ENCODE measurements at places on chromosomes 1 and 21.

GRCh38 chr1:246875041-246876026 lies 56.4 kb downstream of the AHCTF1 start:
- DNase-seq = no peak

GRCh38 chr1:241551759-241552638 lies 19.8 kb downstream of the KMO start:
- DNase-seq = no peak

GRCh38 chr1:156768610-156769295 lies 1.4 kb downstream of the PRCC start:
- no peak for DNase-seq

DNA sequence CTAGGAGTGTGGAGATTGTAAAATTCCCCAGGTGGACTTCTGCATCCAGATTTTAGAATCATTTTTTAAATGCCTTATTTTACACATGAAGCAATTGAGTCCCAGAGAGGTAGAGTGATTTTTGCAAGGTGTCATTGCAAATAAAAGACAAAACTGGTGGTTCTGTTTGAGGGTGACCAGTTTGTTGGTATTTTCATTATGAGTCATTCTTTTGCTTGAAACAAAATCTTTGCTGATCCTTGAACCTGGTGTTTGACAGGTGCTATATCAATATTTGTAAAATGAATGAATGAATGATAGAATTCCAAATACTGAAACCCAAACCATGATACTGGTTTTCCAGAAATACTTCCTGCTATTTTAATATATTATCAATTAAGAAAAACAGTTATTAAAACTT lies 44.1 kb downstream of the TTC3 start:
- DNase-seq = no peak

- DNase-seq = peak; percentile 89
Observed at GRCh38 chr21:42315296-42315891, at the start of gene TFF3. Gene TFF3, minus strand, starts transcription at chr21:42315409. Its CDS starts 35 bp downstream, at chr21:42315374.

DNA sequence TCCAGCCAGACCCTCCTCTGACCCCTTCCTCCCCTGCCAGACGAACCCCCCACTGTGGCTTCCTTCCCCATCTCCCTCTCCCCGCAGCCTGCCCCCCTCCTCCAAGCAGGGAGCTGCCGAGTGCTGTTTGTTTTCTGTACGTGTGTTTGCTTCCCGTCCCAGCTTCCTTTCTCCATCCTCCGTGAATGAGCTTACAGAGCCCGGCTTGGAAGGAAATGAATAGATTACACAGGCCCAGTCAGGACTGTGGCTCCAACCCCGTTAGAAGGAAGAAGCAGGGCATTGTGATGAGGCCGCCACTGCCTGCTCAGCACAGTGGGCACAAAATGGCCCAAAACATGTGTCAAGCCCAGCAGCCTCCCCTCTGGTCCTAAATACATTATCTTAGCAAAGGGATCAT lies 123.2 kb downstream of the IGSF21 start:
- DNase-seq = no peak

- no peak for DNase-seq
Observed at GRCh38 chr1:94592571-94592920, 51.0 kb upstream of the F3 start.

GRCh38 chr21:42061195-42061985 lies 9.7 kb upstream of the UMODL1 start:
- no peak for DNase-seq

All from NCI-H1105 (cell line).